ENCODE measurements at places on chromosomes 4 and X.

GRCh38 chr4:40630335-40631021, 814 bp upstream of the RBM47 start:
- no peak for DNase-seq

- DNase-seq: no peak
These were observed 56.9 kb downstream of the KDR start for GRCh38 chr4:55068522-55068921.

GRCh38 chrX:113929004-113929403, 654.9 kb upstream of the HTR2C start:
- DNase-seq: peak; percentile 0

DNA sequence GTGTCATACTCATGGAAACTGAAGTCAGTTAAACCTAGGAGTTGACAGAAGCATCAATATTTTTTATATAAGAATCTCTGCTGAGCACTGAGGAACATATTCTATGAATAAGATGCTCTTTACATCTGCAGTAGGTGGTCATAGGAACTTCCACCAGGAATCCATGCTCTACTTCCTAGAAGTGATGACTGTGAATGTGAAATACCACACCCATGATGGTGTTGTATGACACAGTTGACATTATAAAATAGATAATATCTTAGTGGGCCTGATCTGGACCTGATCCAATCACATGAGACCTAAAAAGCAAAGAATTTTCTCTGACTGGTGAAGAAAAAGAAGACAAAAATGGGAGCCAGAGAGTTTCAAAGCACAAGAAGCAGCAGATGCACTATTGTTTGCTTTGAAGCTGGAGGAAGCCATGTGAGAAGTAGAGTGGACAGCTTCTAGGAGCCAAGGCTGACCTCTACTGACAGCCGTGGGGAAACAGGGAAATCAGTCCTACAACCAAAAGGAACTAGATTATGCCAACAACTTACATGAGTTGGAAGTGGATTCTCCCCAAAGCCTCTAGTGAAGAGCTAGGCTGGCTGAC, 68.6 kb upstream of the HS3ST1 start:
- DNase-seq: no peak

DNA sequence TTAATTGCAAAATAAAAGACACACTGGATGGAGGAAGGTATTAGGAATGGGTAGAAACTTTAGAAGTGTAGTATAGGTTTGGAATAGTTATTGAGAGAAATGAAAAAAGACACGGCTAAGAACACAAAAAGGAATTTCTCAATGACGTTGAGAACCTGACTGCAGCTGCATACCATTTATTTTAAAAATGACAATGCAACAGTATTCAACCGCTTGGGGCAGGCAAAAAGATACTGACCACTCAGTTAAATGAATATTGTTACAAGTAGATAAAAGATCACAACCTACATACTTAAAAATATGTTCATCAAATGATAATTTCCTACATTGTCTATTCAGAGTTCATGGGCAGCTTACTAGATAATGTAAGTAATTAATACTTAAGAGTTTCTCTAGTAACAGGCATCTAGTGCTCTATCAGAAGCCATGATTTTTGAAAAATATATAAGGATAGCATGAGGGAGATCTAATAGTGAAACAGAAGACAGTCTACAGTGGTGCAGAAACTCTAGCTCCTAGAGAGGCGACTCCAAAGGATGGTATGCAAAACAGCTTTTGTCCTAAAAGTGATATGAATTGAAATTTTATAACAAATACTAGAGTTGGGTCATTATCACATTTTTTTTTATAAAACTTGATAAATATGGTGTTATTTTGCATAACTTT, 216.2 kb upstream of the VEGFC start:
- no peak for DNase-seq

DNA sequence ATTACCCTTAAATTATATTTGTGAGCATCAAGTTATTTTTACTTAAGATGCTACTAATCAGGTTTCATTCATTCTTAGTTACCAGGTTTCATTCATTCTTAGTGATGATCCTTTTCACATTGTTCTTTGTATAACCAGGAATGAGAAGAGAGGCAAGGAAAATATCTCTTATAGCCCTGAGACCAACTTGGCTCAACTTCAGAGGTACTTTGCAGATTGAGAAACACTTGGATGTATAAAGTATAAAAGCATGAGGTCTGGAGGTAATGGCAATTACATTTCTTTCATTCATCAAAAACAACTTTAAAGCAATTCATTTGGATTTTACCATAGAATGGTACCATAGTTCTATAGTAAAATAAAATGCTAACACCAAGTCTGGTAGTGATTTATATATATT, 231.0 kb downstream of the PRDM5 start:
- DNase-seq: peak; percentile 16

DNA sequence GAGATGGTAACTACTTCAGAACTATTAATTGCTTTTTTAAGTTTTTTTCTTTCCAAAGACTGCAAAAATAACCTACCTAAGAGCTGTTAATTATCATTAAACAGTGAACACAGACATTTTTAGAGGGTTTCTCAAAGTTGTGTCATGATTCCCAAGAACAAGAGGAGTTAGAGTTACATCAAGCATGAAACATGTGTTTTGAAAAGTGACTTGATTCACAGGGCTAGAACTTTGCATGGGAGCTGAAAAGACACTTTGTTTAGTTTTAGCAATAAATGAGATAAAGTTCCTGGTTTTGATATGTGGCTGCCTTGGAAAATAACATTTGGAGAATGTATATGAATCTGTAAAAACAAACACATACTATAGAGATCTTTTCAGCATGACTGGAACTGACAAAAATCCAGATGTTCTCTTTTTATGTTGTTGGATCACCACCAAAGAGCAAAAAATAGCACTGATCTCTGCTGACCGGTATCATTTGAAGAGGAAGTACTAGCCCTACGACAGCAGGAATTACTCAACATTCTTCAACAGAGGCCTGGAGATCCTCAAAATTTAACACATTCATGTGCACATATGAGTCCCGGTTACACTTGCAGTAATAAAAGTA, 173.0 kb upstream of the PCDH18 start:
- DNase-seq: peak; percentile 92

- no peak for DNase-seq
These were observed 318.6 kb upstream of the FAT1 start for GRCh38 chr4:187042251-187042650.

- DNase-seq: no peak
These were observed 289.2 kb downstream of the FBXW7 start for GRCh38 chr4:152246659-152247058.

DNA sequence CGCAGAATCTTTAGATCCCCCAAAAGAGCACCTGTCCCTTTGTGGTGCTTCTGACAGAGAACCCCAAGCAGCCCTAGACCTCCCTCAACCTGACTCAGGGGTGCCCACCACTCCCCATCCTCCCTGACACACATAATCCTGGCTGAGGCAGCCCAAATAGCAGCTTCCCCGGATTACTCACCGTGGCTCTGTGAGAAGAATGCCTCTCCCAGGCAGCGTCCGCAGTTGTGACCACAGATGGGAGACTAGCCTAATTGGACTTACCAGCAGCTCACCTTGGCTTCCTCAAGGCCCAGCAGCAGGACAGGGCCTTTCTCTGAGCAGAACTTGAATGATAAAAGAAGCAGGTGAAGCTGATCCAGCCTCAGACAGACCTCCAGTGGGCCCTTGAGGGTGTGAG, 10.3 kb upstream of the ODAPH start:
- DNase-seq: peak; percentile 80

- no peak for DNase-seq
These were observed 23.6 kb downstream of the GPRIN3 start for GRCh38 chr4:89284020-89284424.

DNA sequence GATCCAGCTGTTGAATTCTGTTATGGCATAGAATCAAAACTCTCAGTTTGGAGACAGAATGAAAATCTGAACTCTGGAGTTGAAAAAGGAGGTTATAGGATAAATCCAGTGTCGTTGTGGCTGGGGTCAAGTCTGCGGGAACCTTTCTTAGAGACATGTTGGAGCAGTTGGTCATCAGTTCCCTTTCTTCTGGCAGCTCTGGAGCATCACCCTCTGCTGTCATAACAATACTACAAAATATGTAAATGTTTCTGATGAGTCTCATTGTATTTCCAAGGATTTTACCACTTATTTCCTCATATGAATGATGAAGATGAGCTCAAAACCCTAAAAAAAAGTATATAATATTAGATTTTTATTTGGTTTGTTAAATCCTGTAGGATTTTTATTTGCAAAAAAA, 7.5 kb downstream of the TLR10 start:
- DNase-seq: no peak

GRCh38 chr4:38572793-38573192, 91.2 kb upstream of the KLF3 start:
- DNase-seq: no peak

GRCh38 chr4:57320849-57321248, 210.7 kb upstream of the IGFBP7 start:
- DNase-seq: no peak

DNA sequence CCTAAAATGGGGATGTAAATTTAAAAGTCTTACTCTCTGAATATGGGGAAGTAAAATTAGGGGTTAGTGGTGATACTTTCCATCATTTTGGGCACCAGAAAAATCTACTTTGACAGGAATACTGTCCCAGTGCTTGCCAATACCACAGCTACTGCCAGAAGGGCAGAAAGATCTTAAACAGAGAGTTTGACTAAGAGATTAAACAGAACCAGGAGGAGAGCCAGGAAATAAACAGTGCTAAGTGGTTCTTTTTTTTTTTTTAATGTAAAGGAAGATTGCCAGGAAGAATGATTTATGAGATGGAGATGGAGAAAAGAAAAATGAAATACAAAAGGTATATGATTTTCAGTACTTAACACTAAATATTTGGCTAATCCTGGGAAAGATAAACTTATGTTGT, 126.8 kb downstream of the RTL3 start:
- DNase-seq: no peak

DNA sequence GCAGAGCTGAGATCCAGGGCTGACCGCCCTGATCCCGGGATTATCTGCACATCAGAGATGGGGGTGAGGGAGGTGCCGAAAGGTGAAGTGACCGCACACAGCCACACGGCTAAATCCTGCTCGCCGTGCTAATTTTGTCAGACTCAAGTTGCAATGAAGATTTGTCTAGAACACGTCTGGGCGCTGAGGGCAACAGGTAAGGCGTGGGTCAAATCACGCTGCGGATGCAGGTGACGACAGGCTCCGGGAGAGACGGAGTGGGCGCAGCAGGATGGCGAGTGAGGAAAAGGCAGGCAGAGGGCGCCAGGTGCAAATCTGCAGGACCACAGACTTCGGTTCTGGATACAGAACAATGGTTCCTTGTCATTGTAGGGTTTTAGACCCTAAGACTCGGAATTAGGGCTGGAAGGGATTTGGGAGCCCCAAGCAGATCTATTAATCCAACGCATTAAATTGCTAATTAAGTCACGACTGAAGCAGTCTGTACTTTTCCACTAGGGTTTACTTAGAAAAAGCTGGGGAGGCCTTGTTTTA, 1.9 kb upstream of the TBC1D14 start:
- DNase-seq: no peak

GRCh38 chr4:105619188-105619931, 66.9 kb downstream of the ARHGEF38 start:
- DNase-seq: no peak

DNA sequence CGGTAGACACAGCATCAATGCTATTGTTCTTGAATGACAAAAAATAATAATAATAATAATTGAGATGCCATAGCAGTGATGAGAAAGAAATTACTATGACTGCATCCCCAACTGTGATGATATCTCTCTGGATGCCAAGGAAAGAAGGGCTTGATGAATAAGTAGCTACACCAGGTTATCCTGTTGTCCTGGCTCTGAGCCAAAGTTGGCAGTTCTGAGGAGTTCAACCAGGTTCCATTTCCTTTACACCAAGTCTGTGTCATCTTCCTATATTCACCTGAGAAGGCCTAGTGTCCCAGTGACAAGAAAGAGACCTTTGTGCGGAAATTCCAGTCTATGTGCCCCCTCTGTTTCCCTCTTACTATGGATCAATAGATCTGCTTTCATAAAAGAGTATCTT, 3.4 kb upstream of the MAML3 start:
- DNase-seq: no peak

DNA sequence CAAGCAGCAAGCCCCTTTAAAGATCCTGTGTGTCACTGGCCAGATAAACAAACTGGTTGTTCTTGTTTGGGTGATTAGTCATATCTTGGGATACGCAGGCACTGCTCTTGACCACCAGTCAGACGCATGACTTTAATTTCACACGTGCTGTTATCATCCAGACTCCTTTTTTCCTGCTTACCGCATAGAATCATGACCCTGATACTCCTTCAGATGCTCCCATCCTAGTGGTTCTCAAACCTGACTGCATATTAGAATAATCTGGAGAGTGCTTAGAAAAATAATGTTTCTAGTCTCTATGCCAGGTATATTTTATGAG, 78.8 kb downstream of the CLDN22 start:
- peak; percentile 36 for DNase-seq

DNA sequence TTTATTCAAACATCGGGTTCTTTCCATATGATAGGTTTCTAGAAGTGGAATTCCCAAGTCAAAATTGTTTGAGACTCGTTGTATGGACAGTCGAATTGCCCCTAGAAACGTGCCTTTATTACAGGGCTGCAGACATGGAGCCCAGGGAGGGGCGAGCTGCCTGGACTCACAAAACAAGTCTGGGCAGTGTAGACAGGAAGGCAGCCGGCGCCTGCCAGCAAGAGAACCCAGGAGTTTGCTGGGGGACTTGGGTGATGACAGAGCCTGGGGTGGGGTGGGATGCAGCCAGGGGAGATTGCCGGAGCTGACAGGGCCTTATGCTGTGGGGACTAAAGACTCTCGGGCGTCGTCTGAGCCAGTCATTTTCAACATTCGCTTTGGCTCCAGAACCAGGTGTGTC, 107.4 kb upstream of the MSX1 start:
- DNase-seq: no peak

GRCh38 chr4:40200875-40201801, 4.3 kb downstream of the RHOH start:
- no peak for DNase-seq

- peak; percentile 4 for DNase-seq
These were observed 181.4 kb upstream of the HCCS start for GRCh38 chrX:10929747-10930146.

DNA sequence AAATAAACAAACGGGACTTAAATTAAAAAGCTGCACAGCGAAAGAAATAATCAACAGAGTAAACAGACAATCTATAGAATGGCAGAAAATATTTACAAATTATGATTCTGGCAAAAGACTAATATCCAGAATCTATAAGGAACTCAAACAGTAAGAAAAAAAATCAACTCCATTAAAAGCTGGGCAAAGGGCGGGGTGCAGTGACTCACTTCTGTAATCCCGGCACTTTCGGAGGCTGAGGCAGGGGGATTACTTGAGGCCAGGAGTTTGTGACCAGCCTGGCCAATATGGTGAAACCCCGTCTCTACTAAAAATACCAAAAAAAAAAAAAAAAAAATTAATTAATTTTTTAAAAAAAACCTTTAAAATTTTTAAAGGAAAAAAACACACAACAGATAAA, 109.0 kb downstream of the ATP11C start:
- DNase-seq: no peak

DNA sequence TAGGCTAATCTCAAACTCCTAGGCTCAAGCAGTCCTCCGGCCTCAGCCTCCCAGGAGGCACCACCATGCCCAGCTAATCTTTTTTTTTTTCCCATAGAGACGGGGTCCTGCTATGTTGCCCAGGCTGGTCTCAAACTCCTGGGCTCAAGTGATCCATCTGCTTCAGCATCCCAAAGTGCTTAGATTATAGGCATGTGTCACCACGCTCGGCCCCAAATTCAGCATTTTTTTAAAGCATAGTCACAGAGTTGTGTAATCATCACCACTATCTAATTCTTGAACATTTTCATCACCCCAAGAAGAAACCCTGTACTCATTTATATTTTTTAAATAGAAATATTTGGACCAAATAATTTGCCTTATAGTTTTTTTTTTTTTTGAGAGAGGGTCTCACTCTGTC, 10.3 kb downstream of the CENPI start:
- DNase-seq: peak; percentile 67

Measured in fibroblast of skin of abdomen (primary cell).